B cell (primary cell): ENCODE measurements at places on chromosomes 2 and 18. TPM values are rescaled to one million over a fixed set of nuclear protein-coding genes. Genes with fewer than 3 reads are reported as not detected.

GRCh38 chr2:221285148-221285547 is 287.0 kb downstream of the EPHA4 start:
- DNase-seq = no peak

DNA sequence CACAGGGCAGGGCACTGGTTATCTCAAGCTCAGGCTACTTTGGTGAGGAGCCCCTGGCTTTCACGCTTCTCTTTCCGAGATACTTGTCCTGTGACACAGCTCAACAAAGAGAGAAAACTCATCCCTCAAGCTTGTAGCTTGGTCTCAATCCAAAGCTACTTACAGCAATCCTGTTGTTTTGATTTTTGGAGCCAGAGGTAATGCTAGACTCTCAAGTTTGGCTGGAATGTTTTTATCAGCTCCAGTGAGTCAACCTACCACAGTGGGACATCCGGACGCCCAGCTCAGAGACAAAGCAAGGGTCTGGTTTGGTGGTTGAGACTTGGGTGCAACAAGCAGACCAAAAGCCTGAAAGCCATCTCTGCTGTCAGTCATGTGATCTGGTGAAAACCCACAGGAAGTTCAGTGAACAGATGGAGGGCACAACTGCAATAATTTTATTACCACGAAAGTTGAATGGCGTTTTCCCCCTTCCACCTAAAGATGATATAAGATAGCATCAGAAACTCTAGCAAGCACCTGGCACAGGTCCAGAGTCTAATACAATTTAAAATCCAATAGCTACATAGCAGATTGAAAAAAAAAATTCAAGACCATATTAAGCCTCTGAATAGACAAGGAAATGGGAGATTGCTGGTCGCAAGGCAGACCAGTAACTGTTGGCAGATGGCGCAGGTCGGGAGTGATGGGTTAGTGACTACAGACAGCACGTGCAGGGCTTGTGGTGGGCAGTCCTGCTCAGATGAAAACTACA is 102.3 kb upstream of the SMAD7 start:
- DNase-seq = peak; percentile 67

GRCh38 chr2:58447586-58447985 is 206.5 kb upstream of the FANCL start:
- DNase-seq = no peak

DNA sequence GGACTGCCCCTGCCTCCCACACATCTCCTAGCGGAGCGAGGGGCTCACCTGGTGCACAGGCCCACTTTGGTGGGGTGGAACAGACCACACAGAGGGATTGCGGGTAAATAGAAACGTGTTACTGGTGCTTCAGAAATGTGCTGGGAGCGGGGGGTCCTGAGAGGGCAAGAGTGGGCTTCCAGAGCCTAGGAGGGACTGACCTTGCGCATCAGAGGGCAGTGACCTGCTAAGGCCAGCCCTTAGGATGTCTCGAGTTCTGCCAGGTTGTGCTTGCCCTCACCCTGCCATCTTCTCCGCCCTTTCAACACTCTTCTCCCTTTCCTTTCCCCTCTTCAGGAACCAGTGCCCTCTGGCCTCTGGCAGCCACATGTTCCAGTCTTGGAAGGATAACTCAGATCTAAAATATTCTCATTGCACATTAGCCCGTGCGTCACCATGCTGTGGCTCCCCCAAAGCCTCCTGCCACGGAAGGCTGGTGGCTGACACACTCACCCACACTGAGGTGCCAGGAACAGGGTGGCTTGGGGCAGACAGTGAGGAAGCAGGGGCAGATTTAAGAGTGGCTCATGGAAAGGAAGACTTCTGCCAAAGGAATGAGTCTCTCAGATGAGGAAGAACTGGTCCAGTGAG is 89.6 kb downstream of the MCFD2 start:
- no peak for DNase-seq

GRCh38 chr2:21770787-21771186 is 647.0 kb downstream of the TDRD15 start:
- DNase-seq = no peak

ATP8B1 gene
- not detected in 2 replicates for polyA plus RNA-seq

SGPP2 gene
- polyA plus RNA-seq = 0.52 and 1.5 TPM in 2 replicates

GRCh38 chr2:223032187-223033142 is 19.5 kb upstream of the KCNE4 start:
- DNase-seq = no peak

GRCh38 chr18:48100165-48100575 is 169.7 kb upstream of the SMAD2 start:
- DNase-seq = no peak

DNA sequence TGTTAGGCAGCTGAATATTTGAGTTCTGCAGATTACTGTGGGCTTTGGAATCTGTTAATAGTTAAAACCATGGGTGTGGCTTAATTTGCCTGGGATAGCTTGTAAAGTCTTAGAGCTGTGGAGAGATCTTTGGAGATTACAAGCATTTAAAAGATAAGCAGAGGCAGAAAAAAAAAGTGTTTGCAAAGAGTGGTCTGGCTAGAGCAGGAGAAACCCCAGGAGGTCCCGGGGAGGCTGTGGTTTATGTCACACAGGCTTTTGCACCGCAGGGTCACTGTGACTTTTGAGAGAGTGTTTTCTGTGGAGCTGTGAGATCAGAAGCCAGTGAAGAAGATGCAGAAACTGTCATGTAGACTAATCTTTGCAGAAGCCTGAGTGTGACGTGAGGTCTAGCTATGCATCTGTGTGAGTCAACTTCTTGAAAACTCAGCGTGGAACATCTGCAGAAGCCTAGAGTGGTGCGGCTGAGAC is 49.0 kb downstream of the SETBP1 start:
- DNase-seq = peak; percentile 47
